Cerebellar nuclear complex (tissue), 1 donor: ENCODE measurements at places on chromosomes 5 and 9.

GRCh38 chr5:174338185-174339010 is 292.9 kb downstream of the NSG2 start:
- no peak for DNase-seq

GRCh38 chr9:137630679-137631078 is 11.9 kb downstream of the EHMT1 start:
- no peak for DNase-seq

- DNase-seq: no peak
These were observed 18.6 kb downstream of the RGMB start for GRCh38 chr5:98791898-98792580.

GRCh38 chr5:129905473-129906176 is 1.4 kb downstream of the CHSY3 start:
- no peak for DNase-seq

DNA sequence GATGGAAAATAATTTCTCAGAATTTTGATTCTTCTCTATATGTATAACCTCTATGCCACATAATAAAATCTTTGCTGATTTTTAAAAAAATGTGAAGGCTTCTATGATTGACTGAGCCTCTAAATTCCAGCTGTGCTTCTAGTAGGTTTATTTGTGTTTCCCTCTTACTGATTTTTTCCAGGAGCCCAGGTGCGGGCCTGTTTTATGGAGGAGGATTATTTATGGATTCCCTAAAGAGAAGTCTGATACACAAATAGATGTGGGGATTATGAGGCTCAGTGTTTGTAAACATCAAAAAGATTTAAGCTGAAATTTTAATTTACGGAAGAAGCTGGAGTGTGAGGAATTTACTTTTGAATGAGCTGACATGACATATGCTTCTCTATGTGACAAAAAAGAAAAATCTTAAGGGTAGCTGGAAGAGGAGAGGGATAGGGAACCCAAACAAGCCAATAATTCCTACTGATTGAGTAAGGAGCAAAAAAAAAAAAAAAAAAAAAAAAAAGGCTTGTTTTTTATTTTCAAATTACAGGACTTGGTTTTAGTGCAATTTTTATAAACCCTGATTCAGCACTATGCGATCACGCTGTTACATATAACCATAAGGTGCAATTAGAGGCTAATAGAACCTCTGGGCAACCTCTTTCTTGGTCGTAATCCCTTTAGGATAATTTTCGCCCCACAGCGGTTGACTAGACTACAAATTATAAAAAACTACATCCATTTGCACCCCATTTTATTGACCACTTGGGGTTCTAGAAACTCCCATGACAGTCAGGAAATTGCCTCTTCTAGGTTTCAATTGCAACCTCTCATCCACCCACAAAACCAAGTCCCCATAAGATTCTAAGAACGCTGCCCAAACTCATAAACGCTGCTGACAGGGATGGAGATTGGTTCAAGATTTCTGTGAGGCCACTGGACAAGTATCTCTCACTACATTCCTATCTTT is 44.4 kb upstream of the RAI14 start:
- no peak for DNase-seq
